Hematopoietic multipotent progenitor cell treated with erythropoietin and hydrocortisone succinate and interleukin-3 and kit ligand, for 17 days (in vitro differentiated cells): ENCODE measurements at places on chromosomes 4 and X.

- no peak for DNase-seq
Observed at GRCh38 chr4:124167602-124168001, 544.9 kb downstream of the ANKRD50 start.

GRCh38 chr4:14848229-14848628 lies 154.1 kb upstream of the CPEB2 start:
- no peak for DNase-seq

- no peak for DNase-seq
Observed at GRCh38 chrX:41167888-41168287, 82.6 kb downstream of the USP9X start.

- DNase-seq = no peak
Observed at GRCh38 chr4:4829837-4830236, 29.6 kb upstream of the MSX1 start.

DNA sequence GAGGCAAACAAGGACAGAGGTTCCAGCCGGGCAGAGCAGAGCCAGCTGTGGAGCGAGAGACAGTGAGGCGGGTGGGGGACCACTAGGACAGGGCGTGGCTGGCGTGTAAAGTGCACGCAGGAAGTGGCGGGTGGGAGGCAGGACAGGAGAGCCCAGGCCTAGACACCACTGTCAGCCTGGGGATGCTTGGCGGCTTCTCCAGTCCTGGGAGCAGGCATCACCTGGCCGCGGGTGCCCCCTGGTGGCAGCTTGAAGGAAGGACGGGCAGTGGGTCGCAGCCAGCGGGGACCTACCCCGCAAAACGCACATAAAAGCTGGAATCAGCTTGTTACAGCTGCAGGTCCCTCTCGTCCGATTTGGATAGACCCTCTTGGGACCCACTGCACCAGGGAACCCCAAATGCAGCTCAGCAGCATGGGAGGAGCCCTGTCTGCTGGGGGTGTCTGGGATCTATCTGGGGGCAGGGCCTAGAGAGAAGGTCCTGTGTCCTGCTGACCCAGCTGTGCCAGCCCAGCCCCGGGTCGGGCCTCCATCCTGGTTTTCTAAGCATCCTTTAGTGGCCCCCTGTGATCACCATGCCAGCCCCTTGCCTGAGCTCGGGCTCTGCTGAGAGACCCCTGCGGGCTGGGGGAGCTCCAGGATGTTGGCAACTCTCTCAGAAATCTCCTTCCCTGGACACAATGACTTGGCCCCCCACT lies 57.7 kb downstream of the WFS1 start:
- peak; percentile 65 for DNase-seq

GRCh38 chr4:40190019-40190418 lies 6.8 kb upstream of the RHOH start:
- no peak for DNase-seq

DNA sequence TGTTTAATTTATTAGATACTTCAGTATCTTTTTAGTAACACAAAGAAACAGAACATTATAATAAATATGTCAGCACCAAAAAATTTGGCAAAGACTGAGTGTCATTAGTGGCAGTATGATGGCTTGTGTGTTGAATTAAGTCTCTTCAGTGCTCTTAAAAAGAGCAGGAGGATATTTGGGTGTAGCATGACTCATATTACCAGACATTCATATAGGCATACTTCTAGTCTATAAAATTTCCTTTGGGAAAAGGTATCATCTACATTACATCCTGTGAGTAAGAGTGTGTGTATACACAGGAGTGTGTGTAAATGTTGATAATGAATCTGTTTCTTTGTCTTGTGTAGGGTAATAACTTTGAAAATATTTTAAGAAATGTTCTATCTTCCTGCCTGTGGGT lies 135.7 kb downstream of the CNKSR2 start:
- no peak for DNase-seq

- no peak for DNase-seq
Observed at GRCh38 chrX:56765811-56766553, 36.9 kb downstream of the NBDY start.

DNA sequence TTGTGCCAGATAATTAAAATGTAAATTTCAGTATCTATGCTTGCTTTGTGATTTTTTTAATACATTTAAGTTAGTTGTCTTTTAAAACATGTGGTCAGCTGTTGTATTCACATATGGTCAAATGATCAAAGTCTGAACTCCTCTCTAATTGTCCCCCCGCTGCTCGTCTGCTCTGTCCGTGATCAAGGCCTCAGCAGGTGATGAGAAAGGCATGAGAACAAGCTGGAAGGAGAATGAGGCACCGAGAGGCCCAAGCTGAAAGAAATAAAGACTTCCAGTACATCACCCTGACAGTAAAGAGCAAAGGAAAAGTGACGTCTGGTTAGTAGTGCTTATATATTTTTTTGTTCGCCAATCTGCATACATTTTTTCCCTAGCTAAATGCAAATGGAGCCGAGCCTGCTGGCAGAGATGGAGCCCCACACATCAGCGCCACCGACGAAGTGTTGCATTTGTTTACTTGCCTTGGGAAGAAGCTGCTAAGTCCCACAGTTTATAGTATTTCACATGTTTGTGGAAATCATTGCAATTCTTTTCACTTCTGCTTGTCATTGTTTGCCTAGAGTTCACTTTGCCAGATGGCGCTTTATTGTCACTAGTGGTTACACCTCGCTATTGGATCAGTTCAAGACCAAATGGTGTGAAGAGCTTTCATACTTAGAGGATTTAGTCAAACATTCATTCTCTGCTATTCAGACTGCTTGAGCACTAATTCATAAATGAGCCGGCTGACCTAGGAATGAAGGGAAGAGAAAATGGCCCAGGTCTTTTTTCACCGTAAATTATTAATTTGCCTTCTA lies 181.5 kb downstream of the ZIC3 start:
- DNase-seq = no peak

GRCh38 chr4:97942137-97942536 lies 201.1 kb downstream of the STPG2 start:
- DNase-seq = no peak

- DNase-seq = no peak
Observed at GRCh38 chr4:24533364-24533763, 51.0 kb downstream of the DHX15 start.

DNA sequence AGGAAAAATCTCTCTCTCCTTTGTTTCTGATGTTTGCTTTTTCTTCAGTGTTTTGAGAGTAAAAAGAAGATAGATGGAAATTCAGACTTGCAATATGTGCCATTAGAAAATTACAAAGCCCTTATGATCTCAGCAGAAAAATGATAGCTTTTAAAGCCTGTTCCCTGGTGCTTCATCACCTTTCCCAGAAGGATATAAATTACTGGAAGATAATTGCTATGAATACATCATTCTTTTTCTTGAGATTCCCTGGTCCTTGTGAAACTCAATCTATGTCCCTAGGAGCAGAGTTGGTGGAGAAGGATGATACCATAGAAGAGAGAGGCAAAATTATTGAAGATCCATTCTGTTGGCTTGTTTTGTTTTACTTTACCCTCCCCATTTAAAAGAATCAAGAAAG lies 86.5 kb downstream of the GLRA3 start:
- no peak for DNase-seq

- no peak for DNase-seq
Observed at GRCh38 chr4:2497324-2497723, 28.4 kb downstream of the RNF4 start.

- no peak for DNase-seq
Observed at GRCh38 chrX:103562801-103563200, 22.5 kb upstream of the TCEAL4 start.

DNA sequence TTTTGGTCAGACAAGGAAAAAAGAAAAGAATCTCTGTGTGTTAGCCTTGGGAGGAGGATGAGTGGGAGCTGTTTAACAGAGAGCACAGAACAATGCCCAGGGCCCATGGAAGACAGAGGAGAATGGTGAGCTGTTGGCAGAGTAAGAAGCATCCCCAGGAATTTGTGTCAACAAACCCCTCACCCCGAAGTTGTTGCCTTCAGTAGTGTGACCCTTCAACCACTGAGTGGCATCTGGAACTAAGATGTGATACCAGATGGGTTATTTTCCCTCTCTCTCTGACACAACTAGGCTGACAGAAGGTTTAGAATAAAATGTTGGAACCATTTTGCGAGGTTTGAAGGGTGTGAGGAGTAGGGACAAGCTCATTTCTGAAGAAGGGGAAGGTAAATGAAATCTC lies 25.1 kb downstream of the IGSF1 start:
- DNase-seq = no peak

DNA sequence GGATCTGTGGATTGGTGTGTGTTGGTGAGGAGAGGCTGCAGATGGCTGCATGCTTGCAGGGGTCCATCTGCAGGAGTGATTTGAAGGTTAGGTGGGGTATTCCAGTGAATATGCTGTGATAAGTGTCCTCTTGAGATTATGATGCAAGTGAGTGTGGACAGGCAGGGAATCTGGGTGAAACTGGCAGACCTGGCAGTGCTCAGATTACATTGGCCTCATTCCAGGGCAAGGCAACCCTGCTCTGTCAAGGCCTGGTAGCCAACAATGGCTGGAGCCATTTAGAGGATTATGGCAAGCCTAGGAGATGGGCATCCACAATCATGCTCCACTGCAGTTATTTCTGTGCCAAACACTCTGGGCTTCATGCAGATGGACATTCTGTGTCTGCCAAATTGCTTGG lies 113.9 kb downstream of the RTL3 start:
- DNase-seq = no peak

GRCh38 chr4:78057600-78058550 lies 752 bp downstream of the FRAS1 start:
- no peak for DNase-seq

GRCh38 chrX:20595928-20596575 lies 329.3 kb upstream of the RPS6KA3 start:
- no peak for DNase-seq

DNA sequence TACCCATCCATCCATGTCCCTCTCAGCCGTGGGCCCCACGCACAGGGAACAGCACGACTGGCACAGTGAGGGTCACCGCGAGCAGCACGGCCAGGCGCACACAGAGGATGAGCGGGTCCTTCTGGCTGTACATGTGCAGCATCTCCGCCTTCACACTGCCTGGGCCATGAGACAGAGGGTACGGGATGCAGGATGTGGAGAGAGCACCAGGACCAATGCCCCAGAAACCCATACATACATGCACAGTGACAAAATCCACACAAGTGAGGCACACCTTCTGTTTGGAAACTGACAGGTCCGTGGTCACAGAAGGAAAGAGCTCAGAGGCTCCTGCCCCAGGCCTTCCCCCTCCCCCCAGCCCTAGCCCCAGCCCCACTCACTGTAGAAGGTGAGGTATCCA lies 9.5 kb downstream of the SLC38A5 start:
- DNase-seq = no peak

DNA sequence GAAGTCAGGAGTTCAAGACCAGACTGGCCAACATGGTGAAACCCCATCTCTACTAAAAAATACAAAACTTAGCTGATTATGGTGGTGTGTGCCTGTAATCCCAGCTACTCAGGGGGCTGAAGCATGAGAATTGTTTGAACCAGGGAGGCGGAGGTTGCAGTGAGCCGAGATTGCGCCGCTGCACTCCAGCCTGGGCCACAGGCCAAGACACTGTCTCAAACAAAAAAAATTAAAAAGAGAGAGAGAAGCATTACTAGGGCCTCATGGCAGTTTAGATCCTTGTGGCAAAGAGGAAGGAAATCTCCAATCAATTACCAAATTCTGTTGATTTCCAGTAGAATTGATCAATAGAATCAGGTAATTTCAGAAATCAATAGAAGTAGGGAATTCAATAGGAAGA lies 16.8 kb upstream of the SLC34A2 start:
- no peak for DNase-seq

- no peak for DNase-seq
Observed at GRCh38 chr4:151322570-151322969, 2.8 kb downstream of the SH3D19 start.

DNA sequence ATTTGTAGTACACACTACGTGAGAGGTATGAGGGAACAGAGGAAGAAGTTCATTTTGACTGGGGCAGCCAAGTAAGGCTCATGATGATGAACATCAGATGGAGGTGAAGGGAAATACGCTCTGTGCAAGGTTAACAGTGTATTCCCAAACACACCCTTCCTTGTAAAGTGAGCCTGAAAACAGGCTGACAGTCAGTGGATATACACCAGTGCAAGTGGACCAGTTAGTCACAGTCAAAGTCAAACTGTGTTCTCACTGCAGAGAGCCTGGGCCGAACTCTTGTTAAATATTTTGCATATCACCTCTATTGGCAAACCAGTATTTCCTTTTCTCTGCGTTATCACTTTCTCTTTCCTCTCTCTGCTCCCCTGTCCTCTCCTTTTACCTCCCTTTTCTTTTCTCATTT lies 23.4 kb upstream of the RHOH start:
- DNase-seq = no peak

- DNase-seq = no peak
Observed at GRCh38 chr4:164177153-164177552, 576.8 kb upstream of the SMIM31 start.

DNA sequence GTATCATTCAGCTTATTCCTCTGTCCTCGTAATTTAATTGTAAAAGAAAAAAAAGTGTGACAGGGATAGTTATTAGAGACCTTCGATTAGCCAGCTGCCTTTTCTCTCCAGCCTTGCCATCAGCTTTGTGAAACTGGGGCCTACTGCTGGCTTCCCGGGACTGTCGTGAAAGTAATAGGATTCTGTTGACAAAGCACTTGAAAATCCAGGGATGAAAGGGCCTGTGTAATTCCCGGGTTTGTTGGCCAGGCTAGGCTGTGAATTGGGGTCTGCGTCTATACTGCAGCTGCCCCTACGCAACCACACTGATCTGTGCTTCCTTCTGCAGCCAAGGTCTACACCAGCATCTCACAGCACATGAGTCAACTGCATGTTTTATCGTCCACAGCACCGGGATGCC lies 120.4 kb upstream of the SCML1 start:
- DNase-seq = no peak

DNA sequence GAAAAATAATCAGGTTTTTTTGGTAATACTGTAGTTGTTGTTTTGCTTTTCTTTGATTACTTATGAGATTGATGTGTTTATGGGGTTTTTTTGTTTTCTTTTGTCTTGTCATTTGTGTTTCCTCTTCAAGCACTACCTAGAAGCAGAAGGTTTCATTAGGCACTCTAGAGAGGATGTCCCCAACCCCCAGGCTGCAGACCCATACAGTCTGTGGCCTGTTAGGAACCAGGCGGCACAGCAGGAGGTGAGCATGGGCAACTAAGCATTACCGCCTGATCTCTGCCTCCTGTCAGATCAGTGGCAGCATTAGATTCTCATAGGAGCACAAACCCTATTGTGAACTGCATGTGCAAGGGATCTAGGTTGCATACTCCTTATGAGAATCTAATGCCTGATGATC lies 22.9 kb upstream of the NOCT start:
- no peak for DNase-seq

GRCh38 chrX:1248331-1249061 lies 20.1 kb upstream of the CSF2RA start:
- no peak for DNase-seq

DNA sequence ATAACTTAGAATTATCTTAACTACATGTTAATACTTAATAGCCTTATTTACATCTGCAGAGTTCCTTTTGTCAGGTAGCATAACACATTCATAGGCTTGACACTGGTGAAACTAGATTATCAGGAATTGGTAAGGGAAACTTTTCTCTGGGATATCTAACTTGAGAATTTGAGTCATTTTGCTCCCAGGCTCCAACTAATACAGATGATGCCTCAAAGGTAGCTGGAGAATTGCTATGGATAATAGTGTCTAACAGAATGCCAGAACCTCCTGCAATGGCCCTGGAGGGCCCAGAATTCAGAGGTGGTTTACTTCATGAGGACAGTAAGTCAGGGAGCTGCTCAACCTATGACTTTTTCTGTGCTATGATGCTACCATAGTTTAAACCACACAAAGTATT lies 13.9 kb upstream of the TMPRSS11D start:
- no peak for DNase-seq
